IPS DF 19.7 (cell line): ENCODE measurements at places on chromosomes 2 and 18.

DNA sequence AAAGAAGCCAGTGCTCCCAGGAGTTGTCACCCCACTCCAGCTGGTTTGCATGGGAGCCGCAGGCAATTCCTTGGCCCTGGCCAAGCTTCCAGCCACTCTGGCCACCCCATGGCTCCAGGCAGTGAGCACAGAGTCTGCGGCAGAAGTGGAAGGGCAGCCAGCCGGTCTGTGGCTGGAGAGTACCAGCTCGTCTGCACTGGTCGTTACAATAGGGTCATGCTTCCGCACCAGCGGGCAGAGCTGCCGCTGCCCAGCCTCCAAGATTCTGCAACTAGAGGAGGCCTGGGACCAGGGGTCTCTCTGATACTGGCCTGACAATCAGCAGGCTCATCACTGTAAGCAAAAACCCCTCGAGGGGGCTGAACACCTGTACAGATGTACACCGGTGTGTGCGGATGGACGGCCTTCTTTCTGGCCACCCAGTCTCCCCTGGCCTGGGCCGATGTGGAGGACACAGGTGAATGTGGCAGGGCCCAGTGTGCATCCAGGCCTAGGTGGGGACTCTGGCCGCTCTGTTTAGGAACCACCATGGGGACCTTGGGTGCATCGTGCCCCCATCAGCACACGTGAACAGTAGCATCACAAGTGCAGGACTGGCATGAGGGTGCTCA is 51.9 kb upstream of the ODC1 start:
- DNase-seq, result no peak

DNA sequence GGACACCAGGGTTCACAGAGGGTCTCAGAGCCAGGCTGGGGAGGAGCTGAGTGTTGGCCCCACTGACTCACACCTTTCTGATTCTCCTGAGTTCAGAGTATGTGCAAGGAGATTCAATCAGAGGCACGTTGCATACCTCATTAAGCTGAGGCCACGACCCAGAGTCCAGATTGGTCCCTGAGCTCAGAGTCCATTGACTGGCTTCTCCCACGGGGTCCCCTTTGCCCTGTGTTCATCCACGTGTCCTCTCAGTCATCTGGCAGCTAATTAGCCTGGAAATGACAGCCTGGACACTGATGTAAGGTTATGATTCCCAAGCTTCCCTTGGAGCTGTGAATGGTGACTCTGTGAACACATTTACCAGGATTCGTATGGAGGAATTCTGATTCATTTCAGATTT is 267.2 kb downstream of the SH3BP4 start:
- no peak for DNase-seq

DNA sequence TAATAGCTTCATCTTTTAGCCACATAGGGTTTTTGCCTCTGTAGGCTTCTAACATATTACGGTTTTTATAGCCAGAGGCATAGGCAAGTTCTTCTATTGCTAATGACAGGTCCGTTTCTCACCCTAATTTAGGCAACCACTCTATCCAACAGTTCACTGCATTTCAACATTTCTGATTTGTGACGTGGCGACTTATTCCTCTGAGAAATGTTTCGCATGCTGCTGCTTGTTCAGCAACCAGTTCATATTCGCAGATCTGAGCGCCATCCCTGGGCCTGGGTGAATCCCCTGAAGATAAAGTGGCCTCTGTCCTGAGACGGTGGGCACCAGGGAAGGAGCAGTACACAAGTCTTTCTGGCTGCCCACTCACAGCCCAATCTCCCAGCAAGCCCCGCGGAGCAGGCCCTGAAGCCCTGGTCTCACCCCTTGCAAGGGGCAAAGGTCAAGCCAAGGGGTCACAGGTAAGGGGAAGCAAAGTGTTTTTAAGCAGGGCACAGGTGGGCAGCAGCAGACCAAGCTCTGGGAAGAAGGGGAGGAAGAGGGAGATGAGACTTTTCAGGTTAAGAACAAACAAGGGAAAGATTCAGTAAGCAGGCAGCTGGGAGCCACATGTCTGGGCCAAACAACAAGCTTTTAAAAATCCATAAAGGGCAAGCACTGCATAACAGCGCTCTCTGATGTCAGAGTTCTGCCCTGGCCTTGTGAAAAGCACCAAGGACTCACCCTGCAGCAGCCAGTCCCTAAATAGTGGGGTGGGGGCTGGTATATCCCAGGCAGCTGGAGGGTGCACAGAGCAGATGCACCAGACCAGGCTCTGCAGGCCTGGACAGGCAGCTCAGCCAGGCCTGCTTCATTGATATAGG is 10.8 kb upstream of the COX7A2L start:
- no peak for DNase-seq

- DNase-seq, result no peak
These were observed 41.5 kb downstream of the SUCLG1 start for GRCh38 chr2:84417453-84418145.

DNA sequence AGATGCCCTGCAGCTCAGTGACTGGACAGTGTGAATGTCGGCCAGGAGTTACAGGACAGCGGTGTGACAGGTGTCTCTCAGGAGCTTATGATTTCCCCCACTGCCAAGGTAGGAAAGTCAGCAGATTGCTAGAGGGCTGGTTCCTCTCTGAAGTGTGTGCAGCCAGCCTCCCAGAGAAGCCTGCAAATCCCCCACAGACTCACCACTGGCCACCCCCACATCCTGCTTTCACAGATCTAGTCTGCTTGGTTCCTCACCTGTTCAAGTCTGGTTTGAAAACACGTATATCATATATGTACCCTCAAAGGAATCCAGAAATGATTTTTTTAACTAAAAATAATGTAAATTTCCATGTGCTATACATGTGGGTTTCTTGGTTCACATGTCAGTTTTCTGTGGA is 121.1 kb downstream of the LAMA3 start:
- no peak for DNase-seq

GRCh38 chr2:74007121-74007520 is 22.4 kb downstream of the TET3 start:
- DNase-seq, result no peak

DNA sequence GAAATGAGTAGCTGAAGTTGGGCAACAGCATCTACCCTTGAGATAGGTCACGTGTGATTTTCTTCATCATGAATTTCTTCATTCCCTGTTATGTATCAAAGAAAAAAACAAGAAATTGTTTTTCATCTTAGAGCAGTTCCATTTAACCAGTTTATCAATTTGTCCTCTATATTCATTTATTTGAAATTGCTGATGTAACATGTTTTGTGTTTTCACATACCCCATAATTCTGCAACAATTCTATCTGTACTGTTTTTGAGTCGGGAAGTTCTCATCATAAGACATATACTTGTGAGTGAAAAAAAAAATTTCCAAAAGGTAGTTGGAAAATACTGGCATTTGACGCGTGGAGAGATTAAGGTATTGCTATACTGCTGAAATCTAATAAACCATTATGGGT is 422.6 kb upstream of the REG3G start:
- DNase-seq, result no peak

GRCh38 chr2:20421988-20422370 is 24.9 kb upstream of the RHOB start:
- DNase-seq, result no peak

DNA sequence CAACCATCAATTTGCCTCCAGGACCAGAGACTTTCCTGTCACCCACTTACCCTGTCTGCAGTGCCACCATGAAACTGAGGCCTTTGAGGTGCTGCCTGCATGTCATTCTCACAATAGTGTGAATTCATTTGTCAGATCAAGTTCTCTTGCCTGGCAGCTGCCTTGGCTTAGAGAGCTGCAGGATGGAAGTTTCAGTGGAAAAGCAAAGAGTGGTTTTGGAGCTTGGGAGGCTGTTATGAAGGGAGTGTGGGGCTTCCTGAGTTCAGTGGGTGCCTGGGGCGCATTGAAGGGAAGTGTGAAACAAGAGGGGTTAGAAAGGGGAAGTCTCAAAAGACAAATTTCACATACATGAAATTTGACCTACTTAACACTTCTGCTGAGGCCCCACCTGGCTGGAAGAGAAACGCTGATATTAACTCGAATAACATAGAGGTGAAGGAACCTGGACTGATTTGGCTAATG is 7.9 kb upstream of the LBH start:
- no peak for DNase-seq

GRCh38 chr2:111165084-111165483 is 44.4 kb downstream of the BCL2L11 start:
- DNase-seq, result no peak

- DNase-seq, result no peak
These were observed 297.3 kb upstream of the MMADHC start for GRCh38 chr2:149884871-149885270.

DNA sequence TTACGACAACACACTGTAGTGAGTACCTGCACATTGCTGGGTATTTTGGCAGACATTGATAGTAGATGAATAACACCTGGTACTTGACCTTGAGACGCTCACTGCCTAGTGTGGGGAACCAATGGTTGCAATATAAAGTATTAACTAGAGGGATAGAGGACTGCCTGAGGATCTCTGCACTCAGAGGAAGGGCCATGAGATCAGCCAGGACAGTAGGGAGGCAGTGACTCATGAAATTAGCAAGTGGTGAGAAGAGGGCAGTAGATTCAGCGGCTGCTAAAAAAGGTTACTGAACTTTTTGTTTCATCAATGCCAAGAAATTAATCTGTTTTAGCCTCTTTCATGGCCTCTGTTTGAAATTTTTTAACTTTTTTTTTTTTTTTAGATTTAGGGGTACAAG is 250.8 kb upstream of the TCF4 start:
- no peak for DNase-seq

GRCh38 chr2:134718023-134718816 is 580 bp downstream of the TMEM163 start:
- DNase-seq, result no peak
